ENCODE measurements at places on chromosomes 4 and X.

GRCh38 chr4:4379540-4380087 lies 7.3 kb upstream of the NSG1 start:
- DNase-seq, result no peak
- H3K27me3 ChIP-seq, result no peaks in the 10 kb centered on the region
- H3K27ac ChIP-seq, result no peak overlapping the region
- H3K4me3 ChIP-seq, result no peak overlapping the region
- no peaks in the 10 kb centered on the region for H3K36me3 ChIP-seq
- no peaks in the 10 kb centered on the region for H3K4me1 ChIP-seq

- H3K27ac ChIP-seq, result peak overlapping the region; percentile 72
- H3K36me3 ChIP-seq, result no peaks in the 10 kb centered on the region
- peak overlapping the region; percentile 57 for H3K4me3 ChIP-seq
- peaks cover 65% of the 10 kb centered on the region for H3K4me1 ChIP-seq
- H3K27me3 ChIP-seq, result no peaks in the 10 kb centered on the region
- DNase-seq, result peak; percentile 71
These were observed 4.7 kb upstream of the S100P start for GRCh38 chr4:6688879-6689505.

GRCh38 chrX:105190252-105190853 lies 30.1 kb downstream of the TEX13A start:
- no peak overlapping the region for H3K27ac ChIP-seq
- H3K36me3 ChIP-seq, result no peaks in the 10 kb centered on the region
- no peaks in the 10 kb centered on the region for H3K4me1 ChIP-seq
- H3K27me3 ChIP-seq, result no peaks in the 10 kb centered on the region
- DNase-seq, result no peak
- no peak overlapping the region for H3K4me3 ChIP-seq

DNA sequence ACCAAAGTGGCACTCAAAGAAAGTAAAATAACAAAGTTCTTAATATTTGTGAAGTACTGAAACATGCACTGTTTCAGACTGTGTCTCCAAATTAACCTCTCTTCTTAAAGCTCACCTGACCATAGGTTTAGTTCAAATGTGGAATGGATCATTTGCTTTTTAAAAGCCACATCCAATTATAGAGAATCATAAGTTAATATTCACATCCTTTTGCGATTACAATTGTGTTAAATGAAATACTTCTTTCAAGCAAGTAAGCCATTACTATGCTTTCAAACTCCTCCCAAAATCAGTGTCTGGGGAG lies 95.3 kb upstream of the PTPN13 start:
- no peak overlapping the region for H3K4me3 ChIP-seq
- H3K36me3 ChIP-seq, result no peaks in the 10 kb centered on the region
- no peaks in the 10 kb centered on the region for H3K4me1 ChIP-seq
- DNase-seq, result no peak
- no peaks in the 10 kb centered on the region for H3K27me3 ChIP-seq

GRCh38 chr4:26862381-26862915 lies 1.8 kb downstream of the STIM2 start:
- peak overlapping the region; percentile 74 for H3K4me3 ChIP-seq
- no peak for DNase-seq
- H3K27ac ChIP-seq, result peak overlapping the region; percentile 79
- H3K36me3 ChIP-seq, result no peaks in the 10 kb centered on the region

DNA sequence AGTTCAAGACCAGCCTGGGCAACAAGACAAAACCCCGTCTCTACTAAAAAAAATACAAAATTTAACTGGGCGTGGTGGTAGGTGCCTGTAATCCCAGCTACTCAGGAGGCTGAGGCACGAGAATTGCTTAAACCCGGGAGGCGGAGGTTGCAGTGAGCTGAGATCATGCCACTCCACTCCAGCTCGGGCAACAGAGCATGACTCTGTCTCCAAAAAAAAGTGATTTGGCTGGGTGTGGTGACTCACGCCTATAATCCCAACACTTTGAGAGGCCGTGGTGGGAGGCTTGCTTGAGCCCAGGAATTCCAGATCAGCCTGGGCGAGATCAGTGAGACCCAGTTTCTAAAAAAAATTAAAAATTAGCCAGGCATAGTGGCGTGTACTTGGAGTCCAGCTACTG lies 4.1 kb downstream of the OPHN1 start:
- no peak overlapping the region for H3K27ac ChIP-seq
- no peak for DNase-seq
- no peaks in the 10 kb centered on the region for H3K36me3 ChIP-seq
- H3K4me1 ChIP-seq, result no peaks in the 10 kb centered on the region
- H3K27me3 ChIP-seq, result peaks cover 3% of the 10 kb centered on the region

DNA sequence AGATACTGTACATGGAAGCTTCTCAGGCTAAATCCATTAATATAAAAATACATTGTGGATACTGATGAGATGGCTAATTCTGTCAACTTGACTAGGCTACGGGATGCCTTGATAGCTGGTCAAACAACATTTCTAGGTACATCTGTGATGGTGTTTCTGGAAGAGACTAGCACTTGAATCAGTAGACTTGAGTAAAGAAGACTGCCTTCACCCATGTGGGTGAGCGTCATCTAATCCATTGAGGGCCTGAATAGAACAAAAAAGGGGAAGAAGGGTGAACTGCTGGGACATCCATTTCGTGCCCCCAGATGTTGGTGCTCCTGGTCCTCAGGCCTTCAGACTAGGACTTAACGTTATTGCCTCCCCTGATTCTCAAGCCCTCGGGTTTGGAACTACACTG lies 3.7 kb upstream of the SRP72 start:
- H3K36me3 ChIP-seq, result peaks cover 8% of the 10 kb centered on the region
- peaks cover 32% of the 10 kb centered on the region for H3K4me1 ChIP-seq
- DNase-seq, result no peak

- H3K4me3 ChIP-seq, result no peak overlapping the region
- H3K36me3 ChIP-seq, result no peaks in the 10 kb centered on the region
- no peak overlapping the region for H3K27ac ChIP-seq
- no peaks in the 10 kb centered on the region for H3K4me1 ChIP-seq
- no peaks in the 10 kb centered on the region for H3K27me3 ChIP-seq
These were observed 169.3 kb downstream of the CHIC2 start for GRCh38 chr4:53895137-53895536.

DNA sequence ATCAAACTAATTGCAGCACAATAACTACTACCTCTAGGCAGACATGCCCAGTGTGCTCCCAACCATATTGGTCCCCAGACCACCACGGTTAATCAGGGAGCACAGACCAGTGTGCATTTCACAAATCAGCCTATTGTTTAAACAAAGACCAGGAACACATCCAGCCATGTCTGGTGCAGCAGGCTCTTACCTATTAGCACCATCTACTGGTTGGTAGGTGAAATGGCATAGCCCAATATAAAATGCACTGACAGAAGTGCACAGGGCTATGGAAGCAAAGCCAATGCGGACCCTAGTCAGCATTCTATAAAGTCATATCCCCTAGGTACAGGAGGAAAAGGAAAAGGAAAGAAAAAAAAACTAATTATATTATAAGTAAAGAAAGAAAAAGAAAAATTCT lies 15.5 kb upstream of the CYLC1 start:
- DNase-seq, result no peak
- H3K4me1 ChIP-seq, result no peaks in the 10 kb centered on the region
- no peak overlapping the region for H3K4me3 ChIP-seq
- H3K27me3 ChIP-seq, result no peaks in the 10 kb centered on the region
- no peak overlapping the region for H3K27ac ChIP-seq

DNA sequence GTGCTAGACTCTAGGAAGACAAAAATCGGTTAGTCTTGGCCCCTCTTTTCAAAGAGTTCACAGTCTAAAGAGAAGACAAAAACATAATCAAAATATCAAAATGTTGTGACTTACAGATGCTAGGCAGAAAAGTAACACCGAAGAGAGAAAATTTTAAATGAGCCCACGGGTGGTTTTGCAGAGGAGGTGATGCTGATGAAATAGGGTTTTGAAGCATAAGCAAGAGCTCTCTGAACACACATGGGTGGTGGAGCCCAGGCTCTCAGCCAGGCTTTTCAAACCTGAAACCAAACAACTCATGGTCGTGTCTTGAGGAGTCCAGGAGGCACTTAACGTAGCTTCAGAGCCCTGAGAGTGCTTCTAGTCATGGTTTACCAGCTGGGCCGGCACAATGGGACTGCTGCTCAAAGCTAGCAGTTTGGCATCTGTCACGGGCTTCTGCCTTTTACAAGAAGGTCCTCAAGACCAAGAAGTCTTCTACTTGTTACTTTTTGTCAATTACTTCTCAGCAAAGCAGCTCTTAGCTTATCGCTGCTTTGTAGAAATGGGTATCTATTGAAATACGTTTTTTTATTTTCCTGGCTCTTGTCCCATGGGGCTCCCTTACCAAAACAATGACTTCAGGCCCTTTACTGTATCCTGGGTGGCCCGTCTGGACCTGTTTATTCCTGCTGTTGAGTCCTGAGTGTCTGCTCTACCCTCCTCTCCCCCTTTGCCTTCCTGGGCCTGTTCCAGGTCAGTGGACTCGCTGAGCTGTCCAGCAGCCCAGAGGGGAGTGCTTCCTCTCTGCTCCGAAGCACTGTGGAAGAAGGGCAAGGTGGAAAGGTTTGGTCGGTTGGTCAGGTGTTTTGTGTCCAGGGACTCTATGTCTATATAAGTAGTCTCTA lies 69.5 kb downstream of the TNIP2 start:
- no peak overlapping the region for H3K27ac ChIP-seq
- H3K36me3 ChIP-seq, result peaks cover 43% of the 10 kb centered on the region
- no peak overlapping the region for H3K4me3 ChIP-seq
- no peaks in the 10 kb centered on the region for H3K27me3 ChIP-seq

DNA sequence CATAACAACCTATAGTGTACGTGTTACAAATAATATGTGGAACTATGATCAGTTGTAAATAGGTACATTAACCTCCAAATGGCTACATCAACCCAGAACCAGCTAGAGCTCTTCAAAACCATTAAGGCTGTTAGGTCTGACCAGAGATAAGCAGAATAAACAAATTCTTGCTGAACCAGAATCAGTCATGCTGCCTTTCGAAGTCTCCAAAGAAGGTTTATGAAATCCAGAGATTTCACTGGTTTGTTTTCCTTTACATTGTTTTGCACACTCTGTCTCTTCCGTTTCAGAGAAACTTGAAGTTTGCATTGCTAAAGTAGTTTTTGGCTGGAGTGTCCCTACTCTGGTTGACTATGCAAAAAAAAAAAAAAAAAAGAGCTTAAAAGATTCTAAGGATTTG lies 177.3 kb upstream of the SLIT2 start:
- no peak overlapping the region for H3K27ac ChIP-seq
- DNase-seq, result no peak
- no peaks in the 10 kb centered on the region for H3K4me1 ChIP-seq
- no peaks in the 10 kb centered on the region for H3K36me3 ChIP-seq

GRCh38 chr4:64384237-64385203 lies 24.7 kb downstream of the TECRL start:
- H3K27me3 ChIP-seq, result no peaks in the 10 kb centered on the region
- H3K27ac ChIP-seq, result no peak overlapping the region
- H3K4me3 ChIP-seq, result no peak overlapping the region
- no peak for DNase-seq
- H3K4me1 ChIP-seq, result no peaks in the 10 kb centered on the region

DNA sequence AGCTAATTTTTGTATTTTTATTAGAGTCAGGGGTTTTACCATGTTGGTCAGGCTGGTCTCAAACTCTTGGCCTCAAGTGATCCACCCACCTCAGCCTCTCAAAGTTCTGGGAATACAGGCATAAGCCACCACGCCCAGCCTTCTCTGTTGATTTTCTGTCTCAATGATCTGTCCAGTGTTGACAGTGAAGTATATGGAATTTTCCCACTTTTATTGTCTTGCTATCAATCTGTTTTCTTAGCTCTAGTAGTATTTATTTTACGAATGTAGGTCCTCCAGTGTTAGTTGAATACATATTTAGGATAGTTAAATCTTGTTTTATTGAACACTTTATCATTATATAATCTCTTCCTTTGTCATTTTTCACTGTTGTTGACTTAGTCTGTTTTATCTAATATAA lies 1603.9 kb downstream of the ADGRL3 start:
- no peak overlapping the region for H3K4me3 ChIP-seq
- H3K27ac ChIP-seq, result no peak overlapping the region
- H3K27me3 ChIP-seq, result no peaks in the 10 kb centered on the region
- no peaks in the 10 kb centered on the region for H3K36me3 ChIP-seq
- no peak for DNase-seq

DNA sequence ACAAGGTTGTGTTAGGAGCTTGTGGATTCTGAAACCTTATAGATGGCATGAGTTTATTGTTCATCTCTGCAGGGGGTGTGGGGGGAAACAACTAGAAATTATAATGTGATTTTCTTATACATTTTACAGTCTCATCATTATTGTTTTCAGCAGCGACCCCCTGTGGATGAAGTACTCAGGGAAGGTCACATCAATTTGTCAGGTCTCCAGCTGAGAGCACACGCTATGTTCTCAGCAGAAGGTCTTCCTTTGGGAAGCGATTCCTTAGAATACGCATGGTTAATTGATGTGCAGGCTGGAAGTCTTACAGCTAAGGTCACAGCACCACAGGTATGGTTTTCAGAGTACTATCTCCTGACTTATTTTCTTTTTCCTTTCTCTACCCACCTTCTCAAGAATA lies 72.2 kb downstream of the BLTP1 start:
- peaks cover 10% of the 10 kb centered on the region for H3K36me3 ChIP-seq
- H3K27me3 ChIP-seq, result no peaks in the 10 kb centered on the region
- DNase-seq, result no peak
- no peak overlapping the region for H3K27ac ChIP-seq

GRCh38 chr4:68907788-68908700 lies 43.6 kb downstream of the UGT2A3 start:
- H3K27ac ChIP-seq, result no peak overlapping the region
- no peaks in the 10 kb centered on the region for H3K27me3 ChIP-seq
- H3K4me1 ChIP-seq, result no peaks in the 10 kb centered on the region
- no peaks in the 10 kb centered on the region for H3K36me3 ChIP-seq
- no peak for DNase-seq
- no peak overlapping the region for H3K4me3 ChIP-seq

DNA sequence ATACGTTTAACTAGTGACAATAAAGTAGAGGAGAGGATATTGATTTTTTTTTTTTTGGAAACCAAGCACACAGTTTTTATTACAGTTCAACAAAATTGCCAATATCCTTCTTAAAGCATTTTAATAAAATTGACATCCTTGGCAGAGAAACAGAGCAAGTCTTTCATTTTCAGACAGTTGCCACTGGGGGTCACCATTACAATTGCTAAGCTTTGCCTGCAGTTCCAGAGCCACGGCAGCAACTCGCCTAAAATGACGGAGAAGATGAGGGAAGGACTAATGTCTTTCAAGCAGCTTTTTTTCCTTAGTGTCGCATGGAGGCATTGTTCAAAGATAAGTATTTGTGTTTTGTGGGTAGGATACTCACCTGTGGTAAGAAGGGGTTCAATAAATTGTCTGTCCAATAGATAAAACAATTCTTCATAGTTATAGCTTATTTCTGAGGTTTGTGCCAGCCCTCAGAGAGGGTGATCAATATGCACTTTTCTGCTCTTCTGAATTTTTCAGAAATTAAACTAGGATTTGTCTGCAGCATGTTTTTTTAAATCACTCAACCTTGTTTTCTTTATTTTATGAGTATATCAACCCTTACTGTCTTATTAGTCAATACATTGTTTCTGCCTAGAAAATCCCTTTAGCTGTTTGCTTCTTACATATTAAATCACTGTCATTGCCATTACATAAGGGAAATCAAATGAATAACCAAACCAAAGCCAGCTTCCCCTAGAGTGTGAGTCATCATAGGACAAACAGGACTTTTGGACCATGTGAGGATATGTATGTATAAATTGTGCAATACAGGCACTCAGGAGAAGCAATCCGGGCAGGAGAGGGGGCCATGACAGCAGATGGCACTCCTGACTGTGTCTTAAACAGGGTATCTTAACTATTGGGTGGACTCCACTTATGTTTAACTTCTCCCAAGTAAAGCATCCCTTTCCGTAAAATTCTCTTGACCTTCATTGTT lies 508.1 kb upstream of the ARX start:
- no peak for DNase-seq
- no peaks in the 10 kb centered on the region for H3K36me3 ChIP-seq
- no peak overlapping the region for H3K27ac ChIP-seq

- no peak overlapping the region for H3K4me3 ChIP-seq
- DNase-seq, result no peak
- H3K27ac ChIP-seq, result no peak overlapping the region
- H3K4me1 ChIP-seq, result no peaks in the 10 kb centered on the region
These were observed 290.7 kb upstream of the FAM241A start for GRCh38 chr4:111854494-111855087.

All from CD8-positive, alpha-beta memory T cell (primary cell).